ENCODE measurements at places on chromosomes 16 and 17.

DNA sequence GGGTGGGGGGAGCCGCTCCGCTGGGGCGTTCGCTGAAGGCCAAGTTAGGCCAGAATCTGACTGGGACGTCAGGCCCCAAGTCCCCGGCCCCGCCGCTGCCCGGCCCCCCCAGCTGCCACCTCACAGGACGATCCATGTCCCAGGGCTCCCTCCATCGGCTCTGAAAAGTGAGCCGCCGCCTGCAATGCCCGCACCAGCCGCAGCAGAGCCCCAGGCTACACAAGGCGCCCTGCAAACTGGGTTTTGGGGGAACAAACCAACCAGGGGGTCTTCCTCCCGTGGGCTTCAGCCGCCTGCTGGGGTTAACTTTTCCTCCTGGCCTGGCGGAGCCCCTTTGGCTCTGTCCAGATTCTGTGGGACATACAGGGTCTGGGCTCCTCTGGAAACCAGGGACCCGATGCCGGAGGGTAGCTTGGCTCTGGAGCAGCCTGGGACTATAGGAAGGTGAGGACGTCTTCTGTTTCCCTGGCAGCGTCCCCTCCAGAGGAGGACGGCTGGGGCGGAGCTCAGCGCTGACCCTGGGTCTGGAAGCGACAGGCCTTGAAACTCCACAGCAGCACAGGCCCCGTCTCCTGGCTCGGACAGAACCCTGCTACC is 835 bp downstream of the NME4 start:
- DNase-seq, result no peak

DNA sequence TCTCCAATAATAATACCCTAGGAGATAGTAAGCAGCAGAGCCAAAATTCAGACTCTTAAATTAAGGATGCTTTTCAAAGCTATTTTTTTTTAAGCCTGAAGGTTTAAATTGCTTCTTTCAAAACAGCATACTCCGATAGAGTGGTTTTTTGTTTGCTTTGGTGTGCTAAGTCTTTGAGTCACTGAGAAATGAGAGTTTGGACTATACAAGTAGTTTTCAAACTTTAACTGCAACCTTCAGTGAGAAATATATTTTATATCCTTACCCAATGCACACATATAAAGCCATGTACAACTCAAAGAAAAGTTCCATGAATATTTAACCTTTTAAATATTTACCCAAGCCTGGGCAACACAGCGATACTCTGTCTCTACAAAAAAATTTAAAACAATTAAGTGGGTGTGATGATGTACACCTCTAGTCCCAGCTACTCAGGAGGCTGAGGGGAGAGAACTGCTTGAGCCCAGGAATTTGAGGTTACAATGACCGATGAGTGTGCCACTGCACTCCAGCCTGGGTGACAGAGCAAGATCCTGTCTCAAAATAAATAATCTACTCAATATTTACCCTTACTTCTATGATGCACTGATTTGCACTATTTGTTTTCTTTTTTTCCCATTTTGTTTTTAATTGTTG is 19.2 kb downstream of the DCUN1D3 start:
- no peak for DNase-seq

DNA sequence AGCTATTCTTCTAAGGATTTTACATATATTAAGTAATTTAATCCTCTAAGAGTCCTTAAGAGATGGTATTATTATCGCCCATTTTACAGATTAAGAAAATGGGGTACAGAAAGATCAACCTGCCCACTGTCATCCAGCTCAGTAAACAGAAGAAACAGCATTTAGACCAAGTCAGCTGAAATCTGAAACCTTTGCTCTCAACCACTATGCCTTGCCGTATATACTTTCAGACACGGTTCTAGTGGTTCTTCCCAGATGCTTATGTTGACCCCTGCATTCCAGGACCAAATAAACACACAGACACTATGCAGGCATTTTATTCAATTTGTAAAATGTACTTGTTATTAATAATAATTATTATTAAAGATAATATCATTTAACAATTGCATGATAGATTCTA is 854.8 kb downstream of the KCNJ2 start:
- DNase-seq, result no peak

GRCh38 chr16:81107511-81107910 is 11.3 kb upstream of the GCSH start:
- DNase-seq, result no peak

DNA sequence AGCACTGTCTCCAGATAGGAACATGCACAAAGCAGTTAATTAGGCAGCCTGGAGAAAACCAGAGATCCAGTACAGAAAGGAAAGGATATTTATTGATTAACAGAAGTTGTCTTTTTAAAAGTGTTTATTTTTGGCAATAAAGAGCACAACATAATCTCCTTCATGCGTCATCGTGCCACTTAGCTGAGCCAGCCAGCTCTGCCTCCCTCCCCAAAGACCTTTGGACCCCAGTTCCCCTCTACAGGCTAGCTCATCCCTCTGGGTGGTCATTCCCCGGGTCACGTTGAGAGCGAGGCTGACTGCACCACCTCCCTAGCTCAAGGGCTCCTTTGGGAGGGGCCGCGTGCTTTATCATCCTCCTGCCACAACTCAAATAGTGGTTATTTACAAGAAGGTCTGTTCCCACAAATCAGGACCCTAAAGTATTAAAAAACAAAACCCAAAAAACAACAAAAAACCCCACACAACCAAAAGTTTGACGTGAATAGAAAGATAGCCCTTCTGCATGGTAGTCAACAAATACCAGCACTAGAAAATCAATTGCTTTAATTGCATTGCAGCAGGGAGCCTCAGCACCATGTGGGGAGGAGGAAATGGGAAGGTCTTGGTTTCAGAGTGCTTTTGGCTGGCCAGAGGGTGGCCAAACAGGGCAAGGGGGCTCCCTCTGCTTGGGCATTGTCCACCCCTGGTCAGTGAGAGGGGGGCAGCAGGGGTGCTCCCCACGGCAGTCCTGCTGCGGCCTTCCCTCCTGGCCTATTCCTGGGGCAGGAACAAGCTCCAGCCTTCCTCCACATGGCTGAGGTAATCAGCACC is 9.6 kb downstream of the POLR2C start:
- DNase-seq, result no peak

GRCh38 chr17:5120036-5120435 is 4.2 kb downstream of the USP6 start:
- DNase-seq, result no peak

GRCh38 chr16:48024042-48024441 is 131.8 kb downstream of the ABCC12 start:
- no peak for DNase-seq

GRCh38 chr17:28828294-28829040 is 14.1 kb downstream of the FAM222B start:
- DNase-seq, result no peak
